ENCODE measurements at places on chromosomes 5 and 9.

GRCh38 chr5:56412601-56413379 is 179.7 kb upstream of the ANKRD55 start:
- DNase-seq: no peak

GRCh38 chr5:81265101-81265500 is 32.0 kb downstream of the CKMT2 start:
- DNase-seq: no peak

DNA sequence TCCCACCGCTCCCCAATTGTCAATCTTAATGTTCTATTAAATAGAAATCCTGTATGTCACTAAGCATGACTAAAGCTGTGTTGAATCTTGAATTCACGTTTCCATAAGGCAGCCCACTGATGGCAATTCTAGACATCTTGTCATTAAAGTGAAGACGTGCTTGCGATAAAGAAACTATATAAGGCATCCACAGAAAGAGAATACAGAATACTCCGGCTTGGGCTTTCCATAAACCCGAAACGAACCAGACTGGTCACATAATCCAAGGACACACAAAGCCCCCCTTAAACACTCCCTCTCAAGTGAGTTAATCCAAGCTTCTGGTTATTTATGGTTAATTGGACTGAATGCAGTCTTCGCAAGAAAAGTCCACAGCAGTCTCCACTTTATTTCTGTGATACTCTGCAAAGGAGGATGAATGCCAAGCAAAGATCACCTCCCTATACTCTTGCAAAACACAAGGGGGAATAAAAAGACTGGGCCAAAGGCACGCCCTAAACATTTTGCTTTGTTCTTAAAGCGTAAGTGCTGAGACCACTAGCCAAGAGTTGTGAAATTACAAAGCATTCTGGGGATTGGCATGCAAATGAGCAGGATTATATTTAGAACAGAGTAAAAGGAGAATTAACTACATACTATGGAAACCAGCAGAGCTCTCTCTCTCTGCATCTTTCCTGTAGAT is 54.7 kb downstream of the DPYSL3 start:
- DNase-seq: peak; percentile 56

DNA sequence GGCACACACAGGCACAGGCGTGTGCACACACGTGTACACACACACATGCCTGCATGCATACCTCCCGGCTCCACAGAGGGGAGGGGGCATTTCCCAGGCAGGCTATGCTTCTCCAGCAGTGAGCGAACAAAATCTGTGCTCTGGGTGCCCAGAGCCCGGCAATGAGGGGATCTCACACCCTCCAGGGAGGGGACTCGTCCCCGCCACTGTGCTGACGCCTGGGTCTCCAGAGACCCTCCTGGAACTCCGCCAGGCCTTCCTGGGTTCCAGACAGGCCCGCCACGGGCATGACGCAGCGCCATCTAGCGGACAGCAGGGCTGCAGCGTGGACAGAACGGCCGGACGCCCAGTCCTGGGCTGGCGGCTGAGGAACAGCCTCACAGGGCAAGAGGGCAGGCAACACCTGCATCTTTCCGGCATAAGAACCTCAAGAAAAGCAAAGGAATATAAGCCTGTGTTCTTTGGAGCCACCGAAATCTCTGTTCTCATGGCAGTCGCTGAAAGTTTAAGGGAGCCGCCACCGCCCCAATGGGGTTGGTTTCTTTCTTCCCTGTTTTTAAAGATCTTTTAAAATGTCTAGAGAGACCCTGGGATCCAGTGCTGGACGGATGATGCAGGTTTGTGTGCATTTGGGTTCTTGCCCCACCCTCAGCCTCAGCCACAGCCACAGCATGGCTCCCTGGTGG is 135.6 kb upstream of the PPP1R26 start:
- DNase-seq: peak; percentile 93

- DNase-seq: no peak
Observed at GRCh38 chr5:2690293-2690692, 61.2 kb downstream of the IRX2 start.

GRCh38 chr5:4855880-4856279 is 284.2 kb upstream of the ADAMTS16 start:
- peak; percentile 77 for DNase-seq

DNA sequence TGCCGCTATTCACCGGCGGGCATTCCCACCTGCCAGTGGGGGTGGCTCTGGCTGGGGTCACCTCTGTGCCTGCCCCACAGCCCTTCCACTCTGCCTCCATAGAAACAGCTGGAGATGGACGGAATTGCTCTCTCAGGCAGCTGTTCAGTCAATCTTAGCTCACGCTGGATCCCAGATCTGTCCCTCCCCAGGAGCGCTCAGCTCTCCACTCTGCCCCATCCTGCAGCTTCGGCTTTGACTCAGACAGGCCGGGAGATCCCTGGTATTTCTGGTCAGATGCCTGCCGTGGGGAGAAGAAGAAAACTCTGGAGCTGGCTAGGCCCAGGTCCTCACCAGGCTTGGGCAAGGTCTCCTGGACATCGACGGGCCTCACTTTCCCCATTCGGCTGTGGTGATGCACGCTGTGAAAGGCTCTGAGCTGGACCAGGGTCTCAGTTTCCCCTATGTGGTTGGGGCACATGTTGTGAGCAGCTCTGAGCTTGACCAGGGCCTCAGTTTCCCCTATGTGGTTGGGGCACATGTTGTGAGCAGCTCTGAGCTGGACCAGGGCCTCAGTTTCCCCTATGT is 7.6 kb upstream of the SLC9A3 start:
- DNase-seq: no peak

- DNase-seq: no peak
Observed at GRCh38 chr9:96476591-96476990, 26.6 kb downstream of the HABP4 start.

Measured in eye (tissue), 1 donor.